ENCODE measurements at places on chromosomes 2 and 18. TPM values are rescaled to one million over a fixed set of nuclear protein-coding genes. Genes with fewer than 3 reads are reported as not detected.

IL36RN gene
- total RNA-seq = not detected

DNA sequence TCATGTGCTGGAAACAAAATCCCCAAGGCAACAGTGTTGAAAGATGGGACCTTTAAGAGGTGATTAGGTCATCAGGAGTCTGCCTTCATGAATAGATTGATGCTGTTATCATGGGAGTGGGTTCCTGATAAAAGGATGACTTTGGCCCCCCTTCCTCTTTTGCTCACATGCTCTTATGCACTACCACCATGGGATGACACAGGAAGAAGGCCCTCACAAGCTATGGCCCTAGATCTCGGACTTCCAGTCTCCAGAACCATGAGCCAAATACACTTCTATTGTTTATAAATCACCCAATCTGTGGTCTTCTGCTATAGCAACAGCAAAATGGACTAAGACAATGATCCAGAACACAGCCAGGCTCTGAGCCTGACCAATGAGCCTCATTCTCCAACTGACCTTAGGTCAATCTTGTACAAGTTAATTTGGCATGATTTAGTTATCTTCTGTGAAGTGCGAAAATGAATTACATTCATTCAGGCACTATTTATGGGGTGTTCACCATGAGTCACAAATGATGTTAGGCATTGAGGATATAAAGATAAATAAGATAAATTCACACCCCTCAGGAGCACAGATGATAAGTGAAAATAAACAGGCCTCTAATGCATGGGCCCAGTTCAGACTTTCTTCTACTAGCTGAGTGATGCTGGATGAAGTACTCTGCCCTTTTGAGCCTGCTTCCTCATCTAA, 37.7 kb upstream of the NT5C1B start:
- DNase-seq = no peak

HOXD11 gene
- not detected for total RNA-seq

MTCL1 gene
- total RNA-seq = 0.14 TPM

DNA sequence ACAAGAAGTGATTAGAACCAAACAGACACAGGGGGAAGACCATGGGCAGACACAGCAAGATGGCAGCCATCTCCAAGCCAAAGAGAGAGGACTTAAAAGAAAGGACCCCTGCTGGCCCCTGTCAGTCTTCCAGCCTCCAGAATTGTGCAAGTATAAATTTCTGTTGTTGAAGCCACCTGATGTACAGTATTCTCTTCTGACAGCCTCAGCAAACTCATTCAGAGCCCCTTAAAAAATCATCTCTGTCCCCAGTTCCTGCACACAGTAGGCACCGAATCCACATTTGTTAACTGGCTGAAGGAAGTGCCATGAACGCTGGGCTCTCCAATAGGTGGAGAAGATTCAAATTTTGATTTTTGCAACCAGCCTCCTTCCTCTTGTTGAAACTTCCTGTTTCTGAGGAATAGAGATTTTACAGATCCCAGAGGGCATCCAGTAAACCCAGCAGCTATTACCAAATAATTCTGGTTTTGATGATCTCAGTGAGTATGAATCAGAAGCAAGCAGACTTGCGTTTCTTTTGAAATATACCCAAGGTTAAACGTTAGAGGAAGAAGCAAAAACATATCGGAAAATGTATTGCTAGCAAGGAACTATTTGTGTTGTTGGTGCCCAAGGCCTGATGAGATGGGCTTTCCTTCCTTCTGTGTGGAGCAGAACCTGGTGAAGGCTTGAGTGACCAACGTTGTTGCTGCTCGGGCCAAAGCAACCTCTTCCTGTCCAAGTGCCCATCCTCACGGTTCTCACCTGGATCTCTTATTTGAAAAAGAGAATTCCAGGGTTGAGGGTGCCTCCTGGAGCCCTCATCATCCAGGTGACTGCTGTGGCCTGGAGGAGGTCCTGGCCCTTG, 47.7 kb upstream of the PLB1 start:
- DNase-seq = no peak

- no peak for DNase-seq
Observed at GRCh38 chr18:37764541-37765288, 199.1 kb upstream of the CELF4 start.

- no peak for DNase-seq
Observed at GRCh38 chr18:28045176-28045810, 131.6 kb downstream of the CDH2 start.

GRCh38 chr2:102837626-102838198, 75.9 kb downstream of the TMEM182 start:
- no peak for DNase-seq

DNA sequence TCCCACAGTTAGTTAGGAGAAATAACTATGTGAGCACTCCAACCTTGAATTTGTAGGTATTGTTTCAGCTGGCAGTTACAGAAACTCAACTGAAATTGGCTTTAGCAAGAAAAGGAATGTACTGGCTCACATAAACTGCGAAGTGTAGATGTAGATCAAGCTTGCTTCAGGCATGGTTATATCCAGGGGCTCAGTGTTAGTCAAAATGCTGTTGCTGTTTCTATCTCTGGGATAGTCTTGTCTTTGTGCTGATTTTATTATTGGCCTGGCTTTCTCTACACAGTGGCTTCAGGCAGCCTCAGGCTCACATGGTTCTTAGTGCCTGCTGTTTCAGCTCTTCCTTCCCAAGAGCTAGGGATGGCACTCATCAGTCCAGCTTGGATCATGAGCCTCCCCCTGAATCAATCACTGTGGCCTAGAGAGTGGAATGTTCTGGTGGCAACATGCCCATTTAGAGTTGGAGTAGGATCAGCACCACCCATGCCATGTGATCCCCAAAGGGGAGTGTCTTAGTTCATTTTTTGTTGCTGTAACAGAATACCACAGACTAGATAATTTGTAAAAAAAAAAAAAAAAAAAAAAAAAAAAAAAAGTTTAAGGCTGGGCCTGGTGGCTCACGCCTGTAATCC, 69.1 kb upstream of the FOXI3 start:
- DNase-seq = no peak

DNA sequence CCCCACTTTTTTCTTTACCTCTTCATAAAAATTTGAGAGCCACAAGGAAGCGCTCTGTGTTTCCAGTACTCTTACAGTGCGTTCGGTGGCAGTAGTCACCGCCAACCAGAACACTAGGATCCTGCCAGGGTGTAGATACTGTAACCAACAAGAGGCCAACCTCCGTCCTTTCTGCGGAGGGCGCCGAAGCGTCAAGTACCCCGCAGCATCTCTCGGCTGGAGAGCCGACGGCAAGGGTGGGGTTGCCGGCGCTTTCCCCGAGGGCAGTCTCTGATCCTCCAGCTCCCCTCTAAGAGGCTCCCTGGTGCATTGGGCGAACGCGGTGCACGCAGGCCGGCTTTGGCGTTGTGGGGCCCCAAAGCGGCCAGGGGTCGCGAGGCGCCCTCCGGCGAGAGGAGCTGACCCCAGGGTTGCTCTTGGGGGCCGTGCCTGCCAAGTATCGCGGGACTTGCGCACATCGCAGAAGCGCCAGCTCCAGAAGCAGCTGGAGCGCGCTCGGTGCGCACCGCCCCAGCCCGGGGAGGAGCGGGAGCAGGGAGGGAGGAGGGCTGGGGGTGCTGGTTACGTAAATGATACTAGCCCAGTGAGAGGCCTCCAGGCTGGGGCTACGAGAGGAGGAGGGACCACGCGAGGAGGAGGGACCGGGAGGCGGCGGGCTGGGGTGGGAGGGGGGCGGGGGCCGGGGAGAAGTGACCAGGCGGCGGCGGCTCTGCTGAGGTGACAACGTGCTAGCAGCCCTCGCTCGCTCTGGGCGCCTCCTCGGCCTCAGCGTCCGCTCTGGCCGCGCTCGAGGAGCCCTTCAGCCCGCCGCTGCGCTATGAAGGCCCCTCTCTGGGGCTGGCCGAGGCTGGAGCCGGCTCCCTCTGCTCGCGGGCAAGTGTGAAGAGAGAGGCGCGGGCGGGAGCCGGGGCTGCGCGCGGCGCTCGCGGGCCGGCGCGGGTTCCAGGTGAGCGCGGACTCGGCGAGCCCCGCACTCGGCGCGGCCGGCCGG, at the start of gene GALNT13:
GALNT13 (plus strand) TSS at position 692 of the 991 bp plus-strand sequence.
- peak; percentile 6 for DNase-seq

ZC3H8 gene
- total RNA-seq = 23.7 TPM

Data from activated naive CD8-positive, alpha-beta T cell treated with anti-CD3 and anti-CD28 coated beads for 36 hours (primary cell).